ENCODE measurements at places on chromosomes 1 and 21.

- no peak for DNase-seq
Measured at GRCh38 chr1:167987174-167987573, 50.3 kb upstream of the MPC2 start.

- DNase-seq: no peak
Measured at GRCh38 chr1:239457491-239458143, 71.2 kb downstream of the CHRM3 start.

DNA sequence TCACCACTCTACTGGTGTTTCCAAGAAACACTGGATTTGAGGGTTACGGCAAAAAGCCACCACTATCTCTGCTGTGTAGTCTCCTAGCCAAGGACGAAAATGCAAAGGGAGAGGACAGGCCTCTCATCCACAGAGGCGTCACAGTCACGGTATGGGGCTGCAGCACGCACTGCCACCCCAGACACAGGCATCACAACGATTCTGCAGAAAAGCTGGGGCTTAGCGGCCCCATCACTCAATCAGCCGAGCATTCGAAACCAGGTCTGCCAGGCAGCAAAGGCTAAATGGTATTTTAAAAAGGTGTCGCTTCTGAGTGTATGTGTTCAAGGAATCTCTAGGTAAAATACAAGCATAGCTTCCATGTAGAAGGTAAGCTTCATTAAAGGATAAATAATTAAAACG is 1.4 kb downstream of the RIPK4 start:
- no peak for DNase-seq

DNA sequence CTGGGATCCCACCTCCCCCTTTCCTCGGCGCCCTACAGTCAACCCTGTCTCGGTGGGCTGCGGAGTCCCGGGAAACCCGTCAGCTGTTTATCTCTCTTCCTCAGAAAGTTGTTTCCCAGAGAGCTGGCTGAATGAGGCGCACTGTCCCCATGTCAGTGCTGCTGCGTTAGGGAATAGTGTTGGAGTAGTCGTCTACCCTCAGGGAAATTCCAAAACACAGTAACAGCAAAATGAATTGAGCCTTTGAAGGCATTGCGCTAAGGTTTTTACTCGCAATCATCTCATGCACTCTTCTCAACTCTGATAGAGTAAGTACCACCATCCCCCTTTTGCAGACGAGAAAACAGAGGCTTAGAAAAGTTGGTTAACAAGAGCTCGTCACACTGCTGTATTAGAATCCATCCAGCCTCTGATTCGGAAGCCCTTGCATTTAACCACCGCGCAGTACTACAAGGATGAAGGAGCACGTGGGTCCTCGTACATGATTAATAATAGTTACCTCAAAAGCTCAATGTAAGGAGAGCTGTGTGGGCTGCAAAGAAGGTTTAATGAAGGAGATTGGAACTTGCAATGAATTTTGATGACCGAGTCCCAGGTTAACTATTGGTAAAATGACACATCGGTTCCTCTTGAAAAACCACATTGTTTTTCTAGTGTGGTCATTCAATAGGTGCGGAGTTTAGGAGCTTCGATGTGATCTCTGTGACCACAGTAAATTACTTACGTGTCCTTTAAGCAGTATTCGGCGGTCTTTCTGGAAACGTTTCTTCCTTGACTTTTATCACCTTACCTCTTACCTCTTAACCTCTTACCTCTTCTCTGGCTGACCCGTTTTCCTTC is 788 bp upstream of the EDEM3 start:
- peak; percentile 24 for DNase-seq

GRCh38 chr1:15885701-15886610 is 38.4 kb downstream of the SPEN start:
- DNase-seq: peak; percentile 39

DNA sequence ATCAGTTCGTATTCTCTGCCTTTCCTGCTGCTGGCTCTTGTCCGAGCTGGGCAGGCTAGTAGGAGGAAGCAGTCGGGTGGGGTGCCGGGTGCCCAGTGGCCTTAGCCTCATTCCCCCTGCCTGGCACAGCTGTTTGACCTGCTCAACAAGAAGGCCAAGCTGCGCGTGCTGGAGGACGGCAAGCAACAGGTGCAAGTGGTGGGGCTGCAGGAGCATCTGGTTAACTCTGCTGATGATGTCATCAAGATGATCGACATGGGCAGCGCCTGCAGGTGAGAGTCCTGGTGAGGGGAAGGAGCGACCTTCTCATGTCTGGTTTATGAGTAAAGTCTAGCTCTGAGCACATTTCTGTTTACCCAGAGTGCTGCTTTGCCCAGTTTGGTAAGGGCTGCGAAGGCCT is 16.3 kb upstream of the RPS8 start:
- no peak for DNase-seq

- no peak for DNase-seq
Measured at GRCh38 chr1:105027838-105028471, 1278.3 kb downstream of the AMY1C start.

- DNase-seq: no peak
Measured at GRCh38 chr1:246226041-246226440, 281.0 kb downstream of the SMYD3 start.

- DNase-seq: no peak
Measured at GRCh38 chr1:156897078-156897825, 3.7 kb downstream of the PEAR1 start.

GRCh38 chr1:9238550-9238949 is 4.0 kb downstream of the H6PD start:
- DNase-seq: no peak

DNA sequence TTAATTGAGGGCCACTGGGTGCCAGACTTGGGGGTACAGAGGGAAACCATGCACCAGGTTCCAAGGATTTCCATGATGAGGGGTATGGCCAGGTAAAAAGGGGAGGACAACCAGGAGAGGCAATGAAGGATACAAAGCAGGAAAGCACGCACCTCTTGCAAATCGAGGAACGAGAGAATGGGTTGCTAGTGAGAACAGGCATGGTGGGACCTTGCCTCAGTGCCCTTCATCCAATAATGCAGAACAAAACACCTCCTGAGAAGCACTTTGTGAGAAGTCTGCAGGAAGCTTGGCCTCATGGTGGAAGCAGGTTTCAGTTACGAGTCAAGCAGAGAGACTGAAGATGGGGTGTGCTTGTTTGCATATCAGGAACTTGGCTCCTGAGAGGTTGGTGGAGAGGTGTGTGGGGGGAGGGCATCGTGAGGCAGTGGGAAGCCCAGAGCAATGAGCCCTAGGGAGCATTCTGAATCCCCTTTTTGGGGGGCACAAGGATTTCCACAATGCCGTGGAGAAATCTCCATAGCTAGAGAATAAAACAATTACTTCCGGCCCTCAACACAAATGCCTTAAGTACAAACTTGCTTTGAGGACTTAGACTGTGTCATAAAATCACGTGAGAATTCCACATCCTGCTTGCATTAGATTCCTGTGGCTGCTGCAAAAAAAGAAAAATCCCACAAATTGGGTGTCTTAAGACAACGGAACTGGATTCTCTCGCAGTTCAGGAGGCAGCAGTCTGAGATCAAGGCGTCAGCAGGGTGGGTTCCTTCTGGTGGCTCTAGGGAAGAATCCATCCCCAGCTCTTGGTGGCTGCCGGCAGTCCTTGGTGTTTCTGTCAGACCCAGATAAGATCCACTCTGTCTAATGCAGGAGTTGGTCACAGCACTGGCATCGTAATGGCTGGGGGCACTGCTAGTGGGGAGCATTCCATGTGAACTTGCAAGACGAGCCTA is 54.9 kb upstream of the BACE2 start:
- peak; percentile 4 for DNase-seq

DNA sequence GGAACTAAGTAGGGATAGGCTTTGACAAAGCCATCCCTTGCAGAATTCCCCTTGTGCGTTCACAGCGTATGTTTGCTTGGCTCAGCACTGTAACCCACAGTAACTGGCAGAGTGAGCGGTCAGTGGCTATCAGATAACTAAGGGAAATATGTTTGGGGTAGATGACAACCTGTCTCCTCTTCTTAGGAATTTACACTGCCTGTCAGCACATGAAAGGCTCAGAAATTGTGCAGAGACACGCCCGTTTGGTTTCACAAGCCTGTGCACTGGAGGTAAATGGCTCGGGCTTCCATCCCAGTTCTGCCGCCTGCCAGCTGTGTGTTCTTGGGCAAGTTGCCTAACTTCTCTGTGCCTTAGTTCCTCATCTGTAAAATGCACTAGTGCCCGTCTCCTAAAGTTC is 101.2 kb downstream of the PRDM2 start:
- DNase-seq: no peak

DNA sequence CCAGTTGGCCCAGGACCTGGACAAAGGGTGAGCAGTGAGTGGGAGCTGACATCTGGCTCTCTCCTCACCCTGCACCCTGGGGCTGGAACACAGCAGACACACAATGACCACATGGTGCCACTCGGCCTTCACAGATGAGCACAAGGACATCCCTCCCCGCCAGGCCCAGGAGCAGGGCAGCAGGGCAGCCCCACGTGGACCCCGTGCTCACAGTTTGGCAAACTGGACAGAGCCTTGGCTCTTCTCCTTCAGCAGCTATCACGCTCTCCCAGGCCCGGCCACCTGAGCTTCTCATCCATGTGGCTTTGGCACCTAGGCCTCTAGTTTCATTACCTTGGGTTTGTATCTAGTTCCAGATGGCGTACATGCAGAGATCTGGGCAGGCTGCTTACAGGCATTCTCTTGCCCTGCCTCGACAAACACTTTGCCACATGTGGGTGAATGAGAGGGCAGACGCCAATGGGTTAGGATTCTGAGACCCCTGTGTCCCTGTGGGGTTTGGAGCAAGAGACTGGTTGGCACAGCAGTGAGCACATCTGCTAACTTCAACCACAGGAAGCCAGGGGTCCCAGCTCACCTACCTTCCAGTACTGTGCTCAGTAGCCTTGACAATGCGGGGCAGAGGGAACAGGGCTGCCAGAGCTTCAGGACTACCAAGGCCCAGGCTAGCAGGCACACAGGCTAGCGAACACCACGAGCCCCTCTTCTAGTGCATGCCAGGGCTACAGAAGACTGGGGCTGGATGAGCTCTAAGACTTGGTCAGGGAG is 3.4 kb upstream of the PTPRF start:
- no peak for DNase-seq

DNA sequence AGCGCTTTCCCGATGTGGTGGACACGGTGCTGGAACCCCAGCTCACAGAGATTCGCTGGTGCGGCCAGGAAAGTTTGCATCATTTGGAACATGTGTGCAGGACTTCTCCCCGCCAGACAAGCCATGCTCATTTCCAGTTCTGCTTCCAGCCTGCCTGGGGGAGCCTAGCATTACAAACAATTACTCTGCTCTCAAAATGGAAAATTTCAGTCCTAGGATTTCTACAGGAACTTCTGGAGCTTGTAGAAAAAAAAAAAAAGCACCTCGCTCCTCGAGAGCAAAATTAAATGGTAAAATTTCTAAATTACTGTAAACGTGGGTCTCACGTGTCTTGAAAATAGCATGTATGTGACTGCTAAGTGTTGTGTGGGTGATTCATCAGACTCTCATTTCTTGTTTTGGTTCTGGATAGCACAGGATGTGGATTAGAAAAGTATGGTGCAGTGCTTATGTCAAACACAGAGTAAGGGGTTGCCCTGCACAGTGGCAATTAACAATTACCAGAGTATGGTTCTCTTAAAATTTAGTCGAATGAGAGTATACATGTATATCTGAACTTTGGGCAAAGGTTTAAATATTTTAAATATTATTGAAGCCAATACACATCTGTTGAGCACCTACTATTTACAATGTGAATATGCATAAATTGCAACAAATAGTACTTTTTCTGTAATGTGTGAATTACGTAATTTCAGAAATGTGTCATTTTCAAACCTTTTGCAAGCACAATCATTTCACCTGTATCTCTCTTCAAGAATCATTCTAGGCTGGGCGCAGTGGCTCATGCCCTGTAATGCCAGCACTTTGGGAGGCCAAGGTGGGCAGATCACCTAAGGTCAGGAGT is 61.8 kb upstream of the PTGFRN start:
- DNase-seq: no peak

- no peak for DNase-seq
Measured at GRCh38 chr1:65392497-65392896, 28.0 kb upstream of the LEPR start.

DNA sequence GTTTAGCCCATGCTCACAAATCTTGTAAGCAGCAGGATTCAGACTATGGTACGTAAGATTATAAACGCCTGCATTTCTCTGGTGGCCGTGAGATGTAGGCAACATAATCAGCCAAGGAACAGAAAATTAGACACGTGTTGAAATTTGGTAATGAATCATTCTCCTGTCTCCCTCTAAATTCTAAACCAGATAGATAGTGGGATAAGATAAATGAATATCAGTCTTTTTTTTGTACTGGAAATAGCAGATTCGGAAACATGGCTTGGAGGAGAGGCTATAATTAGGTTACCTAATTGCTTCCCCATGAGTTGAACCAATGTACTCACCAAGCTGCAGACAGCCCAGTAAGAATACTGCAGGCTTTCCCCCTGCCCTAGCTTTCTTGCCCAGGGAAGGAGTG is 172.3 kb downstream of the TGFB2 start:
- DNase-seq: no peak

DNA sequence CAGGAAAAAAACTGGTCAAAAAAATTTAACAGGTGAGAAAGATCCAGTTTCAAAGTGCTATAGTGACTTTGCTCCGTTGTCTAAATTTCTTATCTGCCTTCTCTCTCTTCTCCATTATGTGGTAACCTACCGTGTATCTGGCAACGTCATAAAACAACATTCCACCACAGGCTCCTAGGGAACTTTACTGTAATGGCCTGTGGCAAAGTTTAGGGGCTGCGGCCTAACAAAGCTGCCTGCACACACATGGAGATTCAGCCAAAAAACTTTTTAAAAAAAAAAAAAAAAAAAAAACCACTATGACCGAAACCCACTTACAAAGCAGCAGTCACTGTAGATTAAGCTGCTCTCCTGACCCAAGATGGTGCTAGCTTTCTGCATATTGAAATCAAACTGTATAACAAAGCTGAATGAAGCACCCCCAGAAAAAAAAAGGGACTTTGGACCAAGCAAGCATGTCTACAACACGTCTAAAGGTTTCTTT is 202.6 kb downstream of the SLC45A1 start:
- DNase-seq: no peak

- DNase-seq: no peak
Measured at GRCh38 chr1:13617108-13617507, 33.5 kb downstream of the PDPN start.

DNA sequence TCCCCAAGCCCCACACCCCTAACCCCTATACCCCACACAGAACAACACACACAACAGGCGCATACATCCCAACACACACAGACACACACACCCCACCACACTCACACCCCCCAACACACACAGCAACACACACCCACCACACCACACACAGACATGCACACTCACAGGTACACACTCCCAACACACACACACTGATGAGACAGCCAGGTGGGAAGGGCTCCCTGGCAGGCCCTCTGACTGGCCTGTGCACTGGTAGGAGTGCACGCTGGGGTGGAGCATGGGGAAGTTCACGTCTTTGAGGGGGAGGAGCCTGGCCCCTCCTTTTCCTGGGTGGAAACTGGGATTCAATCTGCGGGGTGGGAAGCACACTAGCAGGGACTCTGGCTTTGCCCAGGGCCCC is 116.7 kb downstream of the RHOU start:
- no peak for DNase-seq

GRCh38 chr1:80155371-80155770 is 1148.8 kb upstream of the ADGRL4 start:
- no peak for DNase-seq

DNA sequence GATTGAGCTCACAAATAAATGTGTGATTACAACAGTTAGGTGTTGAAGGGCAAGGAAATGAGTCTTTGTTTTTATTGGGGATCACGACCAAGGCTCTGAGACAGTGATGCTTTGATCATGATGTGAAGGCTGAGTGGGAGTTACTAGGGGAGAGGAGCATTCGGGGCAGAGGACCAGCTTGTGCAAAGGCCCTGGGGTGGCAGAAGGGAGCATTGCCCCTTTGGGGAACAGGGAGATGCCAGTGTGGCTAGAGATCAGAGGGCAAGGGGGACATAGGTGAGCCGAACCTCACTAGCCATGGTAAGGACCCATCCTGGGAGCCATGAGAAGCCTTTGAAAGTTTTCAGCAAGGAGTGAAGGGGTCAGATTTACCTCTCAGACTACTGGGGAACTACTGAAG is 31.1 kb downstream of the TNFRSF8 start:
- no peak for DNase-seq
